ENCODE measurements at places on chromosomes 6 and 20.

DNA sequence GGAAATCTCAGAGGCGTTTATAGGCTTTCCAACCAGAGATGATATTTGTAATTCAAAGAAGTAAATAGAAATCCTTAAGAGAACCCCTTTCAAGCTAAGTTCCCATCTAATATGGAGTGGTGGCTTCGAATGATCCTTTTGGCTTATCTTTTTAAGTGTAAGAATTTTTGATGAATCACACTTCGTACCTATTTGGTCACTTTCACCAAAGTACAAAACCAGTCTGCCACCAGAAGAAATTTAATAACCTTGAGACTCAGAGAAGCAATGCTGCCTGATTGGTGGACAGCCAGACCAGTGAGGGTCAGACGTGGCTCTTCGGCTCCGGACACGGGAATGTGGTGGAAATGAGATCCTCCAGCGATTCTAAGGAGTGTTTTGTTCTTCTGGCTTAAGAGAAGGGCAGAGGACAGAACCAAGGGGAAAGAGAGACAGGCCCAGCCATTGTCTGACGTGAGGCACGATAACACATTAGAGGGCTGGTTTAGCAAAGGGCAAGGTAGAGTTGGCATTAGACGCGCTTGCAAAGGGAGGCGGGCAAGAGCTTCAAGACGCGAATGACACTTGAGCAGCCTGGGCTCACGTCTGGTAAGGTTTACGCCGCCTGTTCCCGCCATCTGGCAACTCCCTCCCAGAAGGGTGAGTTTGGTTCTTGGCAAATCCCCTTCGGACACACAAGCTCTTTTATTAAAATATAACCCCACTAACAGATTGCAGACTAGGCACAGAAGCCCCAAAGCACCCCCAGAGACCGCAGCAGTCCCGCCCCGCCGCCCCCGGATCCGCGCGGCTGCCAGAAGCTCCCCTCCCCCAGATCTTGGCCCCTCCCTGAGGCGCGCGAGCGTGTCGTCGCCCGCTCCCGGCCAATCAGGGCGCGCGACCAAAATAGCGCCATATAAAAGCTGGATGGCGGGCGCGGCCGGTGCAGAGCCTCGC, 50.0 kb upstream of the EZR start:
- DNase-seq, result no peak

- peak; percentile 27 for DNase-seq
Observed at GRCh38 chr20:24771542-24772061, 177.5 kb upstream of the CST7 start.

DNA sequence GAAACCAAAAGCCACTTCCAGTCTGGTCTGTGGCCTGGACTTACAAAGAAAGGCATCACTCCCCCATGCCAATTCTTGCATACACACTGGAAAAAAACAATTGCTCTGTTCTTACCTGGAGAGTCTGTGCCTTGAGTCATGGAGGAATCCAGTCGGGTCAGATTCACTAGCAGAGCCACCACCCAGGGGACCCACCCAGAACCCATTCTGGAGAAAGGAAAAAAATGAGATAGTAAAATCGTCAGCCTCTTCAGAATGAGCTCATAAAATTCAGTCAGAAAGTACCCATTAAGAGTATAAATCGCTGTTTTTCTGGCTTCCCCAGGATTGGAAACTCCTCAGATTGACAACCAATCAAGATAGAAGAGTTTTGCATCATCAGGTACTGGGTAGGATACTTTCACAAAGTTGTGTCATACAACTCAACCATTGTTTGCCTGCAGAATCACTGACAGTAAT, at the start of gene HLA-DOB:
Gene HLA-DOB (minus strand): TSS at position 257 of the 459 bp plus-strand sequence. CDS start 51 bp downstream, at position 206.
- DNase-seq, result peak; percentile 52

- DNase-seq, result no peak
Observed at GRCh38 chr6:154070657-154071056, 31.6 kb downstream of the OPRM1 start.

GRCh38 chr6:131787766-131788712, 19.8 kb upstream of the ENPP1 start:
- DNase-seq, result no peak

DNA sequence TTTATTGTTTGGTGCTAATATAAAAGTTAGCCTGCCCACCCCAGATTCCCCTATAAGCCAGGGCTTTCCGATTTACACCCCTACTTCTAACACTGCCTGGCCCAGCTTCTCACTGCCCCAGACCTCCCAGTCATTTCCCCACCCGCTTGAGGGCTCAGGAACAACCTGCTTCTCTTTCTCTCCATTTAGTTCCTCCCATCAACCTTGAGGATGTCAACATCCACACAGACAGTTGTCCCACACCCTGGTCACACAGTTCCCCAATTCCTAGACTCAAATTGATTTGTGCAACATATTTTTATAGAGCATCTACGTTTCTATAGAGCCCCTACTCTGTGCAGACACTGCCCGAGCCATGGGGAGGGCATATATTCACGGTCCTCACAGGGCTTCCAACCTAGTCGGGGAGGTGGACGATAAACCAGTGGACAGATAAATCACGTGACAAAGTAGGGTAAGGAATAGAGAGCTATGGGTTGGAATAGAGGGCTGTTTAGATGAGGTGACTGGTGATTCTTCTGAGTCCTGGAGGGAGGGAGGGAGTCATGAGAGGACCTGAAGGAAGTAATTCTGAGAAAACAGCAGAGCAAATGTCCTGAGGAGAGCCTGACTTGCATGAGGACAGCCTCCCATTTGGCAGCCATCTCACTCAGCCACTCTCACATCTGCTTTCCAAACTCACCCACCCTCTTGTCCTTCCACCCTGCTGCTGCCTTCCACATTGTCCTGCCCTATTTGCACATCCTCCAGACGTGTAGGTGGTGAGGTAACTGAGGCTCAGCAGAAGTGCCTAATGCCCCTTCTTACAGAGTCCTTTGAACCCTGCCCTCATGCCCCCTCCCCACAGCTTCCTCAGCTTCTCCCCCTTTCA, 6.3 kb downstream of the GABRR2 start:
- peak; percentile 68 for DNase-seq

DNA sequence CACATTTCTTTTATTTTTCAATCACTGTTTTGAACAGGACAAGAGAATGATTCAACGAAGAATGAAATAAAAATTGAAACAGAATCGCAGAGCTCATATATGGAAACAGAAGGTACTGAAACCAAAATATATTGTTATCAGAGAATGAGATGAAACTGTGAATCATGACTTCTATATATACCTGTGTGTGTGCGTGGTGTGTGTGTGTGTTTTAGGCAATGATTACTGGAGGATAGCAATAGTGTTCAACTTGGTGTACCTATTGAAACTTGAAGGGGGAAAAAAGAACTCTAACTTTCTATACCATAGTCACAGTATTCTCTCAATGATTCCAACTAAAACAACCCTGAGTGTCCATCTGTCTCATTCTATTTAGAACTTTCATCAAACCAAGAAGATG, 586.6 kb downstream of the KIF16B start:
- DNase-seq, result no peak

DNA sequence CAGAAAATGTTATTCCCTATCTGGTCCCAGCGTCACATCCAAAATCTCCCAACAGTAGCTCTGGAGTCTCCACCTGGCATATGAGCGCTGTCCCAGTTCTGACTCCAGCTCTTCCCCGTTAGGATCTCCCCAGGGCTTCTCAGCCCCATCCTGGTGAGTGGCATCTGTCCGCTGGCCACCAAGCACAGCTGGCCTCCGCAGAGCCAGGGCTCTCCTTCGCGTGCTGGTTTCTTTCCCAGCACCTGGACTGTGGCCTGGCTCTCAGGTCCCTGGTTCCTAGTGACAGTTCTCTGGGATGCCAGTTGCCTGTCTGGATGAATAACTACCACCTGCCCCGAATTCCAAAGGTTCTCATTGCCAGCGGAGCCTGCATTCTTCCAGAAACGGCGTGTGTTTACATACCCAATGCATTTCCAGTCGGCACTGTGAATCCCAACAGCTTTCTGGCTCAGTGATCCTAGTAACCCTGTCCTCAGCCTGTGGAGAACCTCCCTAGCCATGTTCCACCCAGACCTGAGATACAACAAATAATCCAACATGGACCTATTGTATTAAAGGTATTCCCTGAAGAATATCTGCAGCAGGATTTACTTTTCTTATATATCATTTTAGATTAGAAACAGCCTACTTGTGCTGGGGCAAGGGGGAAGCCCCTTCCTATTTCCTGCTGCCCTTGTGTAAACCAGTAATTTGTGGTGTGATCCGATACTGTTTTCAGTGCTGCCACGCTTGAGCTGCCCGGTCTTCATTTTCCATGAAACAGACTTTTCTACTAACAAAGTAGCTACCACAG, 69.9 kb upstream of the PDE10A start:
- DNase-seq, result no peak

DNA sequence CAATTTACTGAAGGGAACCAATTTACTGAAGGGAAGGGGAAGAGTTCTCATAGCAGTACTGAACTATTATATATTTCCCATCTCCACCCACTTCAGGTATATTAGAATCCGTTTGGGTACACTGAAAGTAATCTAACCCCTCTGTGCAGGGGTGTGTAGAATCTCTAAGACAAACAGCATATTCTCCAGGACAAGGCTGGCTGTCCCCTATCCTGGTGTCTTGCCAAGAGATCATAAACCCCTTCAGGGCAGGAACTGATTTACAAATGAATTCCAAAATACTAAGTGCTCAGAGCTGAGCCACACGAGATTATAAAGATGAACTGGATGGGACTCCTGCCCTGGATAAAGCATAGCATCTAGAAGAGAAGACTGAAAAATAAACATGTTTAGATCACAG, 9.2 kb downstream of the ASF1A start:
- DNase-seq, result no peak

- DNase-seq, result no peak
Observed at GRCh38 chr20:60822699-60823607, 429.1 kb upstream of the CDH4 start.

DNA sequence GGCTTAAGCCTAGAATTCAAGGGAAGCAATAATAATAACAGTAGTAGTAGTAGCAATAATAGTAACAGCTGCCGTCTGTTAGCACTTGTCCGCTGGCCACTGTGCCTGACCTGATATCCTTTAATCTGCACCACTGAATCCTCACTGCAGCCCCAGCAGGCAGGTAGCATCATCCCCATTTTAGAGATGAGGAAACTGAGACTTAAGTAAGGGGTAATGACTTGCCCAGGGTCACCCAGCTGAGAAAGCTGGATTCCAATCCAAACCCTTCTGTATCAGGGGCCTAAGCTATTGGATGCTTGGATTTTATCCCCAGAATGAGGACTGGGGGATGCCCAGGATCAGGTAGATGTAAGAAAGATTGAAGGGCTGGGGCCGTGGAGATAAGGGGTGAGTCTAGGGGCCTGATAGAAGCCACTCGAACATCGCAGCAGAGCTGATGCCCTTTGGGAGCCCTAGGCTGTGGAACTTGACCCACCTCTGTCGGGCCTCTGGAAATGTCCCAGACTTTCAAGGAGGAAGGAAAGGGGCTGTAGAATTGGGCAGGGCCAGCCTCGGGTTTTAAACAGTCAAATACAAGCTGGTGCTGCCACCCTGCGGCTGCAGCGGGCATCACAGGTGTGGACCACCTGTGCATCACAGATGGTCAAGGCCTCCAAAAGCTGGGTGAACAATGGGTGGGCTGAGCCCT, 102.1 kb upstream of the MYL9 start:
- peak; percentile 55 for DNase-seq

- DNase-seq, result peak; percentile 48
Observed at GRCh38 chr6:137299681-137300080, 80.5 kb upstream of the IFNGR1 start.

DNA sequence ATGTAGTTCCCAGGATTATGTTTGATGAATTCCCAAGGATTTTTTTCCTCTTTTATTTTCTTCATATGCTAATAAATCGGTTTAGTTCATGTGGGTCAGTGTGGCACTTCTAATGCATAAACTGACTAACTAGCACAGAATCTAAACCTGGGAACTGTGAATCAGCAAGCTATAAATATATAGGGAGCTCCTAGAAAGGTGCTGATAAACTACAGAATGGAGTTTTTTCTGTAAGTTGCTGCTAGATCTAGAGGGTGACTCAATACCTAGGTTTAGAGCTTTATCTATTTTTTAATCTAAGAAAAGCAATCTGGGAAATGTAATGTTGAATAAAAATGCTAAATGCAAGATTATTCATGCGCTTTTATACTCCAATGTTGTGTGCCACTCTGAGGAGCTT, 118.8 kb upstream of the PTCHD4 start:
- no peak for DNase-seq

DNA sequence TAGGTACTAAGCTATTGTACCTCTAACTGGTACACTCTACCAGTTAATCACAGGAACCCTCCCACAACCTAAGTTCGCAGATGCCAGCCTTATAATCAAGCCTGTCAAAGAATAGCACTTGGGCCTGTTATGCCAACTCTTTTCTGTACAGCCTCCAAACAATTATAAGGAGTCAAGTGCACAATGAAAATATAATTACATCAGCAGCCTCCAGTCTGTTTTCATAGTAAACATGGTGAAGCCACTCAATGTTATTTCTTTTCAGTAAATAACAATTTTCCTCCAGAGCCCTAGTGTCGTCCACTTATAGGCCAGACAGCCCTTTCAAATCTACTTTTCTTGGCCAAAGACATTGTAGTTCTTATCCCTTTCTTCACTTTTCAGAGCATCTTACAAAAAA, 82.7 kb upstream of the CARMIL1 start:
- DNase-seq, result no peak

- no peak for DNase-seq
Observed at GRCh38 chr20:47878601-47879027, 93.3 kb upstream of the SULF2 start.

DNA sequence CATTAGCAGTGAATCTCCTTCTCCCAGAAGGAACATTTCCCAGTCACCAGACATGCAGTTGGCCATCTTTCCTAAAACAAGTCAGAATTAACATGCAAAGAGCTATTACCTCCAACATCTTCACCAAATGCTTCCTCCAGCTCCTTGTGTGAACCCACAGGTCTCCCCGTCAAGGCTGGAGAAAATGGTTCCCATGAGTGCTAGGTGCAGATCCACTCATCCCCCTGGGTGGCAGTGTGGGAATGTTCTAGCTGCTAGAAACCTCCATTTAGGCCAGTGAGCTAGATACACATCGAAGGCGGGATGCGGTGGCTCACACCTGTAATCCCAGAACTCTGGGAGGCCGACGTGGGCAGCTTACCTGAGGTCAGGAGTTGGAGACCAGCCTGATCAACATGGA, 603.9 kb upstream of the SLC35B3 start:
- DNase-seq, result no peak

DNA sequence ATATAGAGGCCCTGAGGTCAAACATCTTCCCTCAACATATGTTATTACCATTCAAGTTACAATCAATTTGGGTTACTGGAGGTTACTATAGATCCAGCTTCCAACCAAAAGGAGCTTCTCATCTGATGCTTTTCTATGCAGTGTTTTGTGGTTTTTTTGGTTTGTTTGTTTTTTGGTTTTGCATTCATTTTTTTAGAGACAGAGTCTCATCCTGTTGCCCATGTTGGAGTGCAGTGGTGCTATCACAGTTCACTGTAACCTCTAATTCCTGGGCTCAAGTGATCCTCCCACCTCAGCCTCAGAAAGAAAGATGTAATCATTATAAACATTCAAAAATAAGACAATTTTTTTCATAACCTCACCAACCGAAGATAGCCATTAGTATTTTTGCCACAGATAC, 124.4 kb upstream of the JARID2 start:
- DNase-seq, result no peak

DNA sequence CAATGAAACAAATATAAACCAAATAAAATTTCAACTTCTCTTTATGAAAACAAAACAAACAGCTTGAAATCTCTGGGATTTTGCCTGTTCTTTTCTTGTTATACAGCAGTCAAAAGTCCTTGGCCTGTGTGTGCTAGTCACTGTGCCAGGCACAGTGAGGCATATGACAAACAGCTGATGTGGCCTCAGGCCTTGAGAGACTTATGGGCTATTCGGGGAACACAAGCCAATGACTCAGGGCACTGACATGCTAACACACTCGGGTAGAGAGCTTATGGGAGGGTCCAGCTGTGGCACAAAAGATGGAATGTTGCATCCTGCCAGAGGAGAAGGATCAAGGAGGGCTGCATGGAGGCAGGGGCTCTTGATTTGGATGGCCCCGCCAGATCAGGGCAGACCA, 95.4 kb upstream of the NKX2-2 start:
- DNase-seq, result no peak

Data from inflammatory macrophage treated with lipopolysaccharide for 4 hours (primary cell).